Amniotic epithelial cell (primary cell): ENCODE measurements at places on chromosomes 13 and 19.

- DNase-seq: no peak
Observed at GRCh38 chr19:585551-586110, 4.0 kb upstream of the HCN2 start.

- no peak for DNase-seq
Observed at GRCh38 chr19:38684862-38685665, 37.6 kb downstream of the ACTN4 start.

- no peak for DNase-seq
Observed at GRCh38 chr19:16325161-16325527, 518 bp downstream of the KLF2 start.

- DNase-seq: peak; percentile 9
Observed at GRCh38 chr13:37766502-37766901, 103.1 kb downstream of the TRPC4 start.

GRCh38 chr19:46111376-46111775 is 13.1 kb downstream of the IGFL3 start:
- no peak for DNase-seq
